ENCODE measurements at places on chromosomes 11 and 22.

- DNase-seq = no peak
These were observed 34.2 kb upstream of the CTTN start for GRCh38 chr11:70364178-70364577.

GRCh38 chr11:128926437-128927107, 16.1 kb downstream of the TP53AIP1 start:
- DNase-seq = no peak

GRCh38 chr11:122207505-122207904, 91.5 kb upstream of the BLID start:
- DNase-seq = no peak

- no peak for DNase-seq
These were observed 227.5 kb upstream of the ZC3H12C start for GRCh38 chr11:109865548-109866186.

DNA sequence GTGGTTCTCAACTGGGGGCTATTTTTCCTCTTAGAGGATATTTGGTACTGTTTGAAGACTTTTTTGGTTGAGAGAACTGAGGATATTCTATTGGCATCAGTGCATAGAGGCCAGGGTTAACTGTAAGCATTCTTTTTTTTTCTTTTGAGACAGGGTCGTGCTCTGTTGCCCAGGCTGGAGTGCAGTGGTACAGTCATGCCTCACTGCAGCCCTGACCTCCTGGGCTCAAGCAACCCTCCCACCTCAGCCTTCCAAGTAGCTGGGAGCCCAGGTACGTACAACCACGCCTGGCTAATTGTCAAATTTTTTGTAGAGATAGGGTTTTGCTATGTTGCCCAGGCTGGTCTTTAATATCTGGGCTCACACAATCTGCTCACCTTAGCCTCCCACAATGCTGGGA, 12.9 kb downstream of the MMP7 start:
- no peak for DNase-seq

DNA sequence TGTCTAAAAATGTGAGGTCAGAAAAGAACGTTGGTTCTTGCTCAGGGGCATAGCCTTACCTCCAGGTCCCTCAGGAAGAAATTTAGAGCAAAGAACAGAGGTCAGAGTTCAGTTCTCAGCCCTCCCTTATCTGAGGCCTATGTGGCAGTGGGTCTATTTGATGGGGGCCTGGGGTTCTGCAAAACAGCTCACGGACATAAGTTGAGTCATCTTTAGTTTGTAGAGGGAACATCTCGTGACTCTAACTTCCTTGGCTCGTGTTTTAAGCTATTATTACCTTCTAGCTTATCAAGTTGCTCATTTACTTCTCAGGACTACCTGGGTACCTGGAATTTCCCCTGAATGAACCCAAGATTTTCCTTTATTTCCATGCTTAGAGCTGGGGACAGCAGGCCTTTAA, 91.3 kb upstream of the AMOTL1 start:
- no peak for DNase-seq

DNA sequence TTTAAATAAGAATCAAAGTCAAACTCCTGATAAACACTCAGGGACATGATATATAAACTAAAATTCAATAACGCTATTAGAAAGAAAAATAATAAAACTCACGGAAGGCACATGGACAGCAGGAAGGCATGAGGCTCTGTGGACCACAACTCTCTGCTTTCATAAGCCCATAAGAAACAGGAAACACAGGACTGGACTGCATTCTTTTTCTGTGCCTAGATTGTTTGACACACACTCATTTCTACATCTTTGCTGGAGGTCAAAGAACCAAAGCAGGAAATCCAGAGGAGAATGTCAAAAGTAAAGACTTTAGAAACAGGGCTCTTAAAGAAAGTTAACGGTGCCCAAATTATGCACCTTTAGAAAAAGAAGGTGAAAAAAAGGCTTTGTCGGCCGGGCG, 71.3 kb downstream of the RAB30 start:
- DNase-seq = no peak

DNA sequence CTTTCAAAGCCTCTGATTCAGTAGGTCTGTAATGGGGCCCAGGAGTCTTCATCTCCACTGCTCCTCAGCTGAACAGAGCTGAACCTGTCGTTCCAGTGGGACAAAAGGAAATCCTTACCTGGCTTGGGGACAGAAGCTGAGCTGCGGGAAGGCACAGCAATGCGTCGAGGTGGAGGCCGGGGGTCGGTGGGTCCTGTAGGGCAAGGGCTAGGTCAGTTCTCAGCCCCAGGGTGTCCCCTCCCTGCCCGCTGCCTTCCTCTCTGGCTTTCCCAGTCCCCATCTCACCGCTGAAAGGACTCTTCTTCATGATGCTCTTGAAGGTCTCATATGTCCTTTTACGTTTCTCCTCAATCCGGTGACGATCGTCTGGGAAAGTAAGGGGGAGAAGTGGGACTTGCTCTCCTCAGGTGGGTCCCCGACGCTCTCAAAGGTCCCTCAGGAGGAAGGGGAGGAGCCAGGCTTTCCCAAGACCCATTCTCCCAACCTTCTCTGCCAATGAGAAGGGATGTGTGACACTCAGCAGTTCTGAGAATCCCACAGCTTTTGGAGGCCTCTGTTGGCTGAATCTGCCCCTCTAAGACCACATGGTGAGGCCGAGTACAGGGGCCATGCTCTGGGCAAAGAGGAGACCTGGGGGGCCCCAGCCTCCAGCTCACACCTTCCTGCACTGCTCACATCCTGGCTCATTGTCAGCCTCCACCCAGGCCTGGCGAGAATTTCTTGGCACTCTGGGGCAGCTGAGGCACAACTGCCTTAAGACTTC, 7.0 kb downstream of the RELA start:
- no peak for DNase-seq

- DNase-seq = no peak
These were observed 33.0 kb downstream of the PPP6R2 start for GRCh38 chr22:50376085-50376651.

DNA sequence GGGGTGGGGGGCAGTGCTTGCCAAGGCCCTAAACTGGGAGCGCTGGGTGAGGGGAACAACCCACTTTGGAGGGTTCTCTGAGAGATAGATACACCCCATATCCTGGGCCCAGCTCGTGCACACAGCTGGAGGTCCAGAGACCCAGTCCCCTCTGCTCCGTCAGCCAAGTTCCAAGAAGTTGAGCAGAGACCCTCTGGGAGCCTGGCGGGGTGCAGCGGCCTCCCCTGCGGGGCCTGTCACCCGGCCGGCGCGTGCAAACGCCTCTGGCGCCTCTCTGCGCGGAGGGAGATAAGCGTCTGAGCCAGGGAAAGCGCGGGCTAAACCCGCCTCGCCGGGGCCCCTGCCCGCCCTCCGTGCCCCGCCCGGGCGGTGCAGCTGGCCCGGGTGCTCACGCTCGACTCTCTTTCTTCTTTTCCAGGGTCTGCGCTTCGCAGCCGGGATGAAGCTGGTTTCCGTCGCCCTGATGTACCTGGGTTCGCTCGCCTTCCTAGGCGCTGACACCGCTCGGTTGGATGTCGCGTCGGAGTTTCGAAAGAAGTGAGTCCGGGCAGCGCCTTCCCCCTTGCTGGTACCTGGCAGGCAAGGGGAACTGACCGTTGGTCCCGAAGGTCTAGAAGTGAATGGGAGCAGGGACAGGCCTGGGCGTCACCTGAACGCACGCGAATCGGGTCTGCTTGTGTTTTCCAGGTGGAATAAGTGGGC, 540 bp downstream of the ADM start:
- DNase-seq = no peak

- no peak for DNase-seq
These were observed 3.9 kb upstream of the SLC22A8 start for GRCh38 chr11:63019506-63019905.

GRCh38 chr11:37504060-37504611, 906.1 kb upstream of the RAG2 start:
- no peak for DNase-seq

GRCh38 chr11:60164550-60165075, 18.3 kb downstream of the MS4A6A start:
- DNase-seq = no peak

DNA sequence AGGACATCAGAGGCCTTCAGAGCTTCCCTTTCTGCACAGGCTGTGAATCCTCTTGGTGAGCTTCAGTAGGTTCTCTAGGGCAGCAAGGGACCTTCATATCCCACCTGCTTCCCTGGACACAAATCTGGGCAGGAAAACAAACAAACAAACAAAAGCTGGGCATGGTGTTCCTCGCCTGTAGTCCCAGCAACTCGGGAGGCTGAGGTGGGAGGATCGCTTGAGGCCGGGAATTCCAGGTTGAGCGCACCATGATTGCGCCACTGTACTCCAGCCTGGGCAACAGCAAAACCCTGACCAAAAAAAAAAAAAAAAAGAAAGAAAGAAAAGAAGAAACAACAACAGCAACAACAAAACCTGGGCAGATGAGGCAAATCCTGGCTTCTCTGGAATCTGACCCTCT, 92.9 kb downstream of the CEP164 start:
- no peak for DNase-seq

- no peak for DNase-seq
These were observed 492.9 kb upstream of the KIRREL3 start for GRCh38 chr11:127493330-127494022.

DNA sequence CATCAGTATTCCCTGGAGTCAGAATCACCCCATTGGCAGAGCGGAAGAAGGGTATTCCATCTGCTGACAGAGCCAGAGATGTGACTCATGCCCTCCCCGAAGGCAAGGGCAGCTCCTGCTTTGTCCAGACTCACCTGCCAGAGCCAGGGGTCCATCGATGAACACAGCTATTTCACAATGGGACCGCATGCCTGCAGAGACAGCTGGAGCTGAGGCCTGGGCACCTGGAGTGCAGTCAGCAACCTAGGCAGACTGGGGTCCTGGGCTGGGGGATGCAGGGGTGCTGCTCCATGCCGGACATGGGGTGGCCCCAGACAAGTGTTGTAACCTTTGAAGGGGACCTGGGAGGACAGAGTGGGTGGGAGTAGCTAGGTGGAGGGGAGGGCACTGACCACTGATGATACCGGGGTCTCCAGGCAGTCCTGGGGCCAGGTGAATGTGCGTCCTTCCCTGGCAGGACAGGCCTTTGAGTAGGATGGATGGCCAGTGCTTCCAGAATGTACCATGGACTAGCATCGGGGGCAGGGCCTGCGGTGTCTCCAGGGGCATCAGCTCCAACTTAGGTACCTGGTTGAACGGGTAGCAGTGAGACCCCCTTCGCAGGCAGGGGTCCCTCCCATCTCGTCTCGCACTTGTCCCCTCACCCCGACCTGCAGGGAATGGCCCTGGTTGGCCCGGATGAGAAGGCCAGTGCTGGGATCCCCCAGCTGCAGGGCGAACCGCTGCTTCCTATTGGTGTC, 1.7 kb downstream of the TRPT1 start:
- DNase-seq = no peak

GRCh38 chr11:34223021-34223813, 117.8 kb downstream of the NAT10 start:
- no peak for DNase-seq

GRCh38 chr22:36954251-36955014, 41.0 kb downstream of the CSF2RB start:
- no peak for DNase-seq

GRCh38 chr22:22087854-22088657, 105.5 kb upstream of the TOP3B start:
- no peak for DNase-seq

DNA sequence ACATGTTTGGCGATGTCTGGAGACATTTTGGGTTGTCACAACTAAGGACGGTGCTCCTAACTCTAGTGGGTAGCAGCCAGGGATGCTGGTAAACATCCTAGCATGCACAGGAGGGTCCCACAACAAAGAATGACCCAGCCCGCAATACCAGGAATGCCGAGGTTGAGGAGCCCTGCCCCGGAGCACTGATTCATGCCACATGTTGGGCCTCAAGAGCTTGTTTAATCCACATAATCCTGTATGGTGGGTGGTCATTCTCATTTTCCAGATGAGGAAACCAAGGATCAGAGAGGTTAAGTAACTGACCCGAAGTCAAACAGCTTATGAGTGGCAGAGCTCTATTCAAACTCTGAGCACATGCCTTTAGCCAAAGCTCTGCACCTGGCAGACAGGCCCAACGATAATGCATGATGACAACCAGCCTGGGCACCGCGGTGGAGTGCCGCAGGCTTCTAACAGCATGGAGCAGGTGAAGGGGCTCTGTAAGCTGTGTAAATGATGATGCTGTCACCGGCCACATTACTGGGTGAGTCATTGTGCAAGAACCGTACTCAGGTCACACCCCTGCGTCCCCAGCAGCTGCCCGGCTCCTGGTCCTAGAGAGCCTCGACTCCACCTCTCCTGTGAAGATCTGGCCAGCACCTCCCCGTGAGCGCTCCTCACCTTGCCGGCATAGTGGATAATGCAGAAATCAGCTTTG, 58.6 kb downstream of the APOL1 start:
- no peak for DNase-seq

GRCh38 chr11:127670374-127671119, 670.0 kb upstream of the KIRREL3 start:
- DNase-seq = no peak

- DNase-seq = no peak
These were observed 8.8 kb downstream of the POU2F3 start for GRCh38 chr11:120248551-120249278.

GRCh38 chr11:73206801-73207200, 11.3 kb upstream of the P2RY2 start:
- DNase-seq = no peak

GRCh38 chr11:78289552-78290292, 101.0 kb downstream of the USP35 start:
- no peak for DNase-seq

DNA sequence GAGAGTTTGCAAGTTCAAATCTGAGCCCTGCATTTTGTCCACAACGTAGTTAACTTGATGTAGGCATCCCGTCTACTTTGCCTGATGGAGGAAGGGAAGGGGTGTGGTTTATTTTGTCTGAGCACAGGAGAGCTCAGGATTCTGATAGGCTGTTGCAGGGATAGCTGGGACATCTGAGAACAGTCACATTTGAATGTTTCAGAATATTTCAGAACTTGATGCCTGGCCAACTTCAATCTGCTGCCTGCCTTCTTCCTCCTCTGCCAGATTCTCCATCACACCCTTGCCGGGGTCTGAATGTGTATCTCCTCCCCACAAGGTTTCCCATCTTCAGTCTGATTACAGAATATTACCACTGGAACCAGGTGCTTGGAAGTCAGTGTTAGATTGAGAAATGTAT, 51.6 kb downstream of the NTM start:
- no peak for DNase-seq

DNA sequence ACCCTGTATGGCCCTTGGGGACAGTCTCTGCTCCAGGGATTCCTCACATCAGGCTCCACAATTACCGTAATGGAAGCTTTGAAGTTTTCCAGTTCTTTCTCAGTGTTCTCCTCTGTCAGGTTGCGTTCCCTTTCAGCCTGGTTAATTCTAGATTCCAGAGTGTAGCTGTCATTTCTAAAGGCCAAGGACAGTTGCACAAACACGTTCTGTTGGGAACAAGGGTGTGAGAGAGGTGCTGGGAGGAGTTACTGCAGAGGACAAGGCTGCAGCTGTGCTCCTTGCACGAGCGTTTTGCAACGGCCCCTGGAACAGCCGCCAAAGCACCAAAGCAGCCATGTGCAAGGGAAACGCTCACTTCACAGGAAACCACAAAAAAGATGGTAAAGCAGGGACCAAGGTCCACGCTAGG, 35.9 kb upstream of the LYVE1 start:
- no peak for DNase-seq

GRCh38 chr22:35567351-35568141, 26.9 kb downstream of the RASD2 start:
- no peak for DNase-seq

- DNase-seq = no peak
These were observed 29.8 kb upstream of the P2RY2 start for GRCh38 chr11:73188301-73188700.
